NCI-H146 (cell line): ENCODE measurements at places on chromosomes 12 and 14.
A peak's percentile ranks its signal among the peaks of the same experiment; 100 is the strongest.

GRCh38 chr12:33581613-33582122 is 142.0 kb upstream of the SYT10 start:
- DNase-seq = no peak

- DNase-seq = peak; percentile 17
Measured at GRCh38 chr12:64387197-64387816, 3.3 kb downstream of the C12orf56 start.

GRCh38 chr12:31007153-31007495 is 66.5 kb upstream of the DDX11 start:
- no peak for DNase-seq

DNA sequence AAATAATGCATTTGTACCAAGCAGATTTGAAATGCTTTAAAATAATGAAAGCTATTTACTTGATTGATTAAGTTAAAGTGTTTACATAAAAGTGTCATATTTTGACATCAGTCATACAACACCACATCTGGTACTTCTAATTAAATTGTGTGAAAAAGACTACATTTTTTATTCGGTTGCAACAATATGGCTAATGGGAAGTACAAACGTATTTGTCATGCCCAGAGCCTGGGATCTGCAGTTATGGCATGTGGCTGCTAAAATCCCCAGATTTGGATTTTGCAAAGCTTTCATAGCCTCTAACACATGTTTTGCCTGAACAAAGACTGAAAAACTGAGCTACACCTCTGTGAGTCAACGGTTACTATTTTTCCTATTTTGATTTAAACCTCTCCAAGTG is 66.6 kb downstream of the LLPH start:
- no peak for DNase-seq

DNA sequence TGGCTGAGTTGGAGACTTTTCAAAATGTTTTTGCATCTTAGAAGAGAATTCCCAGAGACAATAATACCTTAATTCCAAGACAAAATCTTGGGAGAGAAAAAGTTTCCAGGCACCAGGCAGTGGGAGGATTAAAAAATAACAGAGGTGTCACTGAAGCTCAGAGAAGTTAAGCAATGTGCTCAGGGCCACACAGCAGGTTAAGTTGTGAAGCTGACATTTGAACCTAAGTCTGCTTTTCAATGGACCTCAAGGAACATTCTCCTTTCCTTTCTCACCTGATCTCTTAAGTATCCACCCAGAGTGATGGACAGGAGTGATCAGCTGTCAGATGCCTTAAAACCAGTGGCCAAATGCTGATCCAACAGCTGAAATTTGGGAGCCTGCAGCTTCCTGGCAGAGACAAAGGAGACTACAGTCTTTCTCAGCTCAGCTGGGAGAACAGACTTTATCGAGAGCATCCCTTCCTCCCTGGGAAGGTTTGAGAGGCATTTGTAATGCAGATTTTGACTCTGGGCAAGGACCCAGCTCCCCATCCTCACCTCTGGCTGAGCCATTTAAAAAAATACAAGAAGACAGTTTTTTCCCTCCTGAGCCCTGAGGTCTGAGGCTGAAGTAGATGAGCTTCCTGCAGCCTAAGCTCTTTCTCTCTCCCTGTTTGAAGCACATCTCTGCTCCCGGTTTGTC is 174.9 kb upstream of the RPH3A start:
- DNase-seq = no peak

GRCh38 chr14:75379246-75379929 is 48.4 kb upstream of the JDP2 start:
- DNase-seq = no peak

GRCh38 chr12:98699586-98699985 is 54.5 kb downstream of the APAF1 start:
- no peak for DNase-seq

- no peak for DNase-seq
Measured at GRCh38 chr12:132582582-132583410, 27.6 kb downstream of the LRCOL1 start.

DNA sequence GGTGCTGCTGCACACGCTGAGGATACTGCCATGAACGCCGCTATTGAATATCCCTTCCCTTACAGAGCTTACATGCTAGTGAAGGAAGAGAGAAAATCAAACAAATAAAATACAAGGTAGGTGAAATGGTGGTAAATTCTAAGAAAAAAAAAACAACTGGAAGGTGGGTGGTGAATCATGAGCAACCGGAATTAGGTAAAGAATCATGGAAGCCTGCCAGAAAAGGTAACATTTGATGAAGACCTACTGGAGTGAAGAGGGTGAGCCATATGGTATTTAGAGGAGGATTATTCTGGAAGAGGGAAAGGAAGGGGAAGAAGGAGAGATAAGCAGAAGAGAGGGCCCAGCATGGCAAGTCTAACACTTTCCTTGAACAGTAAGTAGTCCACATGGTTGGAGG is 76.1 kb downstream of the LRIG3 start:
- DNase-seq = no peak

DNA sequence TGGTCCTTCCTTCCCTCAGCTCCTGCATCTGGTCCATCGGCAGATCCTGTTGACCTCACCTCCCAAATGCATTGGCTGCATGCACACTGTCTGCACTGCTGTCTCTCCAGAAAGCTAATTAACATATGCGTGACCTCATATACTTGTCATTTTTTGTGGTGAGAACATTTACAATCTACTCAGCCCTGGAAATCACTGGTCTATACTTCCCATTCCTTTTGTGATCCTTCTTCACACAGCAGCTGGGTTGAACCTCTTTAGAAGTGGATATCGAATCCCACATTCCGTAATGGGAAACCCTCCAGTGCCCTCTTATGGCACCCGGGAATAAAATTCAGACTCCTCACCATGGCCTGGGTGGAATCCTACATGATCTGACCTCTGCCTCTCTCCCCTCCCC is 45.0 kb downstream of the SMOC1 start:
- DNase-seq = peak; percentile 4

DNA sequence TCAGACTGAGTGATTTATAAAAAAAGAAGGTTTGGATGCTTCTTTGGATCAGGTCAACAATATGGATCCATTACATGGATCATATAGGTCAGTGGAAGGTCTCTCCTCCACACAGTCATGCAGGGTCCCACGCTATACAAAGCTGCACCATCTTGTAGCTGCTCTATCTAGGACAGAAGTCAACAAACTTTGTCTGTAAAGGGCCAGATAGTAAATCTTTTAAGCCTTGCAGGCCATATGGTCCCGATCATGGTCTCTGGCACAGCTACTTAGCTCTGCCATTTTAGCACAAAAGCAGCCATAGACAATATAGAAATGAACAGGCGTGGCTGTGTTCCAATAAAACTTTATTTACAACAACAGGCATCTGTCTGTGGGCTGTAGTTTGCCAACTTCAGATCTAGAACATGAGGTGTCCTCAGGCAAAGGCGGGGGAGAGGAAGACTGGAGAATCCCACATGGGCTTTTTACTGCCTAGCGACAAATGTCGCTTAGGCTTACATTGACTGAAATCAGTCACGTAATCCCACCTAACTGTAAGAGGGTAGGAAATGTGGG is 36.7 kb downstream of the TMEM233 start:
- no peak for DNase-seq

GRCh38 chr12:54159589-54159988 is 29.2 kb downstream of the SMUG1 start:
- DNase-seq = no peak

DNA sequence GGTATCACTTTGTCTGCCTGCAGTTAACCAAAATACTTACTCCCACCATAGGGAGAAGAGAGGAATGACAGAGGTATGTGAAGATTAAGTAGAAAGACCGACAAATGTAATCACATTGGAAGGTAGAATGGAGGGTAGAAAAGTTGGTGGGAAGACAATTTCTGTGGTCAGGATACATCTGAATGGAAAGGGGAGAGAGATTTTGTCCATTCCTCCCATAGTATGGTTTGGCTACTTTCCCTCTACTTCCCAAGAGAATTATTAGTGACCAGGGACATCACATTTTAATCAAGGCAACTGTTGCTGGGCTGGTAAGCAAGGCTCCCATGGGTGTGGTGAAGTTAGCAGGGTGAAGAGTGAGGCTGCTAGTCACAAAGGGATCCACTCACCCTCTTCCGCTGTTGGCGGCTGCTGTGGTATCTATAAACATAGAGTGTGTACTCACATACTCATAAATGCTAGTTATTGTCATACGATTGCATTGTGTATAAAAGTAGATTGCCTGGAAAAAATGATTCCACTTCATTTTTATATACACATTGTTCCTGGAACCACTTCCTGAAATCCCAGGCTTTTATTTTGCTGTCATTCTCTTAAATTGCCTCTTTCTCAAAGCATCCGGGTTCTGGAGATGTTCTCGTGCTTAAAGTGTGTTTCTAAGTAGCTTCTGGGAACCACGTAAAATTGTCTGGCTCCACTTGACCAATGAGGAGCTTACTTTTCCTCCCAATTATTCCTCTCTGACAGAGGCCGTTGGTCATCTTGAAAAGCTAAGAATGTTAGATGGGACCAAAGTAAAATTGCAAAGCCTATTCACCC is 413.1 kb downstream of the ZFP36L1 start:
- DNase-seq = no peak

- no peak for DNase-seq
Measured at GRCh38 chr14:49970474-49971147, 77.7 kb downstream of the ARF6 start.

DNA sequence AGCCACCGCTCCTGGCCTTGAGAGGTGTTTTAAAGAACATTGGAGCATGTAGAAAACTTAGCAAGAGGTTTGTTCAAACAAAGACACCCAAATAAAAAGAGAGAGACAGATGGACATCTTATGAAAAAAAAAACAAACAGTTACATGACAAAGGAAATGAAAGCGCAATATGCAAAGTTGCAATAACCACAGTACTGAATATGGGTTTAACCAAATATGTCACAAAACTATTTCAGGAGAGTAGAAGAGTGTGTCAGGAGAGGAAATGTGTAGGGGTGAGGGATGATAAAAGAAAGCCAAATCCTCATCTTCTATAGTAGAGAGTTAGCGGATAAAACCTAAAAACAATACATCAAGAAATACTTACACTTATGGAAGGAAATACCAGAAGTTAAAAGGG is 98.4 kb downstream of the GTF2A1 start:
- no peak for DNase-seq

- no peak for DNase-seq
Measured at GRCh38 chr14:55298500-55298822, 27.2 kb downstream of the FBXO34 start.

GRCh38 chr12:82835217-82835616 is 148.5 kb downstream of the TMTC2 start:
- no peak for DNase-seq

- no peak for DNase-seq
Measured at GRCh38 chr14:57846596-57846995, 19.3 kb downstream of the SLC35F4 start.
